ENCODE measurements at places on chromosomes 13 and 19.

DNA sequence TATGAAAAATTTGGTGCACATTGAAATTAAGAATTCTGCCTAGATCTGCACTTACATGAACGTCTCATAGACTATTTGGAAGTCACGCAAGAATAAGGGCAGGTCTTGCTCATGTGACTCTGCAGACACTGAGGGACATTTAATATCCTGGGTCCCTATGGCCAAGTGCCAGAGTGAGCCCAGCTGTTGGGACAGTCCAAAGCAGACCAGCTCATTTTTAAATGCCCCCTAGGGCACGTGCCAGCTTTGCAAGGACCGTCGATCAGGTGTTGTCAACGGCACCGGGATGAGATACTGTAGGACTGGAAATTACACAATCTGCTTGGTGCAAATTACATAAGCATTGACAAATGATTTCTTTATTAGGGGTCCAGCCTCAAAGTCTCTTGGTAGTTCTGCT lies 293.6 kb downstream of the TEX29 start:
- DNase-seq, result no peak

DNA sequence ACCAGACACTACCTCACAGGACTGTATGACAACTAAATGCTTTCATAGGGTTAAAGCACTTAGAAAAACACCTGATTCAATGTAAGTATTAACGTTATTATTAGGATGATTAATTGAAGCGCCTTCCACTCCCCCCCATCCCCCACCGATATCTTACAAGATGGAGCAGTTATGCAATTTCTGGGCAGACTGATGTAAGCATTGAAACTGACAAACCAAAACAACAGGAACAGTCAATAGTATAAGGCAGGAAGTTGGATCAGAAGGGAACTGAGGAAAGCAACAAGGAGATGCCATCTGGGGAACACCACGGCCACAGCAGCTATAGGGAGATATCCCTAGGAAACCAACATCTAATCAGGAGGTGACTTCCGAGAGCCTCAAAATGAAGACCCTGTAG lies 3.8 kb downstream of the LCP1 start:
- peak; percentile 37 for DNase-seq

DNA sequence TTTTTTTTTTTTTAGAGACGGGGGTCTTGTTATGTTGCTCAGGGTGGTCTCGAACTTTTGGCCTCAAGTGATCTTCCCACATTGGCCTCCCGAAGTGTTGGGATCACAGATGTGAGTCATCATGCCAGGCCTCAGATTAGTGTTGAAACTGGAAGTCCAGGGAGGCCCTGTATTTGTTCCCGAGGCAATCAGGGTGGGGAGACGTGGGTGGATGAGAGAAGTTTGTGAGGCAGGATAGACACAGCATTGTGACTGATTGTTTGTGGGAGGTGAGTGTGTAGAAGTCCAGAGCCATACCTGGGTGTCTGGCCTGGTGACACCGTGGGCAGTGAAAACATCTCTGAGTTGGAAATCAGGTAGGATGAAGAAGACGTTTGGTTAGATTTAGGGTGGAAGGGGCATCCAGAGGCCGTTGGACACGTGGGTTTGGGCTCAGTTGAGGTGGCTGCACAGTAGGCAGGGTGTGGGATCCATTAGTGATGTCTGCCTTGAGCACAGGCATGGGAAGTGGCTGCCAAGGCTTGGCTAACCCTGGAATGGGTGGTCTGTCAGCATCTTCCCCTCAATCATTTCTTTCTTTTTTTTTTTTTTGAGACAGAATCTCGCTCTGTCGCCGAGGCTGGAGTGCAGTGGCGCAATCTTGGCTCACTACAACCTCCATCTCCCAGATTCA lies 12.4 kb downstream of the RTN2 start:
- no peak for DNase-seq

- DNase-seq, result no peak
Measured at GRCh38 chr13:28492569-28493367, 2.2 kb downstream of the FLT1 start.

- DNase-seq, result no peak
Measured at GRCh38 chr13:50017819-50018218, 2.6 kb downstream of the KCNRG start.

DNA sequence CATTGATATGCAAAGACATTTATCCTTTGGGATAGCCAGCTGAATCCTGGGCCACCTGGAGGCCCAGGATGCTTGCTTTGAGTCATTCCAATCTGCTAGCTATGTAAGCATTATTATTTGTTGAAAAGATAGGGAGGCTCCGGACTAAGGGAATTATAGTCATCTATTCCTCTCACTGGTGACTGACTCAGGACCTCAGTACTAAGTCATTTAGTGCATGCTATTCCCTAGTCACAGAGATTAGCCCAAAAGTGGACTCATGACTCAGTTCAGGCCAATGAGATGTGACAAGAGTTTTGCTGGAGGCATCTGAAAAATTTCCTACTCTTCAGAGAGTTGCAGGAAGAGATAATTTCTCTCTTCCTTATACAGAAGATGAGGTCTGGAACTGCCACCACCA lies 67.9 kb upstream of the ITM2B start:
- DNase-seq, result no peak

DNA sequence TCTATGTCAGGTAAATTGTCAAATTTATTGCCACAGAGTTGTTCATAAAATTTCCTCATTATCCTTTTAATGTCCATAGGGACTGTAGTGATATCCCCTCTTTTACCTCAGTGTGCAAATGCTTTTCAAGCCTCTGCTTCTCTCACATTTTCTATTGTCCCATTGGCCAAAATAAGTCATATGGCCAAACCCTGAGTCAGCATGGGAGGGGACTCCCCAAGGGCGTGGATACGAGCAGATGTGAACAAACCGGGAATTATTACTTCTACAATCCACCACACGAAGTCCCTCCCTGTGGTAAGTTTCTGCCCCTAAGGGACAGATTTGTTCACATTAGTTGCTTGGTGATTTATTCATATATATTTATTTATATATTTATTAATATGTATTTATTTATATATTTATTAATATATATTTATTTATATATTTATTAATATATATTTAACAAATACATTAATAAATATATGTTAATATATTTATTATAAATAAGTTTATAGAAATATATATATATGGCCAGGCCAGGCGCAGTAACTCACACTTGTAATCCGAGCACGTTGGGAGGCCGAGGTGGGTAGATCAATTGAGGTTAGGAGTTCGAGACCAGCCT lies 20.1 kb upstream of the CAMSAP3 start:
- peak; percentile 42 for DNase-seq

GRCh38 chr13:75236774-75237173 lies 245.2 kb downstream of the TBC1D4 start:
- DNase-seq, result no peak

- no peak for DNase-seq
Measured at GRCh38 chr19:9308091-9308770, 1.4 kb downstream of the ZNF699 start.

DNA sequence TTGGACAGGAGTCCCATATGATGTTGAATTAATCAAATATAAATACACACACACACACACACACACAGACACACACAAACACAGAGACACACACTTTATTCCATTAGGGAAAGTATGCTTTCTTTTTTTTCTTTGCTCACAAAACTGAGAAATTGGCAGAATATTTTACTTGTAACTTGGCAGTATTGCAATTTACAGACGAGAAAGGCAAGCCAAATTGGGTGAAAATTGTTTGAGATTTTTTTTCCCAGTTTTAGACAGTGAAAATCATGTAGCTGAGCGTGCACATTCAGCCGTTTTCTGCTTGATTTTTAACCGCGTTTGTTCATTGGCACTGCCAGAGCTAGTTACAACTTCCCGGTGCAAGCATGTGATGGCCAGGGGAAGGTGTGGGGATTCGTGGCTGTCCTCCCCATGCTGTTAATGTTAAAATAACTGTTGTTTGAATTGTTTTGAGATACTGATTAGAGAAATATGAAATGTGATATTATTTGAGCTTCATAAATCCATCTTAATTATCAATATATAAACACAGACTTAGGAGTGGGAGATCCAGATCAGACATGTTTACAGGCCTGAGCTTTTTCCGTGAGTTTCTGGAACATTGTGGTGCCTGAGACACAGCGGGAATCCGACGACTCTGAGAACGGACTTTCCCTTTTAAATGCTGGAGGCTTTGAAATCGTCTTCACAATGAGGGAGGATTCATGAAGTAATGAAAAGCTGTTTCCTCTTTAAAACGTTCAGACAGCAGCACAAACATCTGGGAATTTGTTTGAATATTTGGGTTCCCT lies 125.5 kb downstream of the KCNRG start:
- DNase-seq, result no peak

- DNase-seq, result no peak
Measured at GRCh38 chr13:59745392-59745788, 418.3 kb downstream of the DIAPH3 start.

GRCh38 chr19:47514151-47514868 lies 553 bp downstream of the NAPA start:
- DNase-seq, result no peak

DNA sequence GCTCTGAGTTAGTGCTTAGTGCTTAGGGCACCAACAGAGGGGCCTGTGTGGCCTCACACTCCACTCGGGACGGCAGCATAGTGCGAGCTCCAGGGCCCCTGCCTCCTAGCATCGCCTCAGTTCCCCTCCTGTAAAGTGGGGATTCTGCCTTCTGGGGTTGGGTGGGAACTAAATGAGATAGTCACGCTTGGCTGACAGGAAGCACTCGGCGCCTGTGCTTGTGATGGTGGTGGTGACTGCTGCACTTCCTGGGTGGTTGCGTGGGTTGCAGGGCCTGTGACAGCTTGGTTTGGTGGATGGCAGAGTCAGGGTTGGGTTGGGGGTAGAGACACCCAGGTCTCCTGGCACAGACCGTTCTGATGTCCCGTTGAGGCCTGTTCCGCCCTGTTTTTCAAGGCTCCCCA lies 7.7 kb downstream of the PLEKHF1 start:
- no peak for DNase-seq

DNA sequence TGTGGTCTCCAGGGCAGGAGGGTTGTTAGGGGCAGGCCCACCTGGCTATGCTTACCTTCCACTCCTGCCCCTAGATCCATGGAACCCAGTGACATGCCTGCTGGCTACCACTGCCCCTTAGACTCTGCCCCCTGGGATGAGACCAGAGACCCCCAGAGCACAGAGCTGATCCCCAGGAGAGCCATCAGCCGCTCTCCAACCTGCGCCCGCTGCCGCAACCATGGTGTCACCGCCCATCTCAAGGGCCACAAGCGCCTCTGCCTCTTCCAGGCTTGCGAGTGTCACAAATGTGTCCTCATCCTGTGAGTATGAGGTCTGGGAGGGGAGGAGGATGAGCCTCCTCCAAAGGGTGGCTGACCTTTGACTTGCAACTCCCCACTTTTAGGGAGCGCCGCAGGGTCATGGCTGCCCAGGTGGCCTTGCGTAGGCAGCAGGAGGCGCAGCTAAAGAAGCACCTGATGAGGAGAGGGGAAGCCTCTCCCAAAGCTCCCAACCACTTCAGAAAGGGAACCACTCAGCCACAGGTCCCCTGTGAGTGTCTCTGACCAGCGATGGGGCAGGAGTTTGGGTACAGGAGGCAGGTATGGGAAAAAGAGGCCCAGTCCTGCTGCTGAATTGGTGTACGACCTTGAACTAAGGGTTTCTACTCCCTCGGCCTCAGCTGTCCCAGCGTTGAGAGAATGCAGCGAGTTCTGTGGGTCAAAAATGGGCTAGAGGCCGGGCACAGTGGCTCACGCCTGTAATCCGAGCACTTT lies 2.7 kb downstream of the DMRTC2 start:
- no peak for DNase-seq

- DNase-seq, result no peak
Measured at GRCh38 chr13:109123971-109124370, 494.6 kb downstream of the MYO16 start.

GRCh38 chr13:31851216-31851615 lies 111.9 kb downstream of the RXFP2 start:
- DNase-seq, result no peak

All from NAMALWA (cell line).